ENCODE measurements at places on chromosomes 6 and 20.

GRCh38 chr6:113829696-113830045, 27.5 kb upstream of the MARCKS start:
- DNase-seq = no peak

- DNase-seq = no peak
Observed at GRCh38 chr6:128511506-128511905, 8.9 kb downstream of the PTPRK start.

- DNase-seq = peak; percentile 64
Observed at GRCh38 chr6:36593569-36594028, 563 bp upstream of the SRSF3 start.

DNA sequence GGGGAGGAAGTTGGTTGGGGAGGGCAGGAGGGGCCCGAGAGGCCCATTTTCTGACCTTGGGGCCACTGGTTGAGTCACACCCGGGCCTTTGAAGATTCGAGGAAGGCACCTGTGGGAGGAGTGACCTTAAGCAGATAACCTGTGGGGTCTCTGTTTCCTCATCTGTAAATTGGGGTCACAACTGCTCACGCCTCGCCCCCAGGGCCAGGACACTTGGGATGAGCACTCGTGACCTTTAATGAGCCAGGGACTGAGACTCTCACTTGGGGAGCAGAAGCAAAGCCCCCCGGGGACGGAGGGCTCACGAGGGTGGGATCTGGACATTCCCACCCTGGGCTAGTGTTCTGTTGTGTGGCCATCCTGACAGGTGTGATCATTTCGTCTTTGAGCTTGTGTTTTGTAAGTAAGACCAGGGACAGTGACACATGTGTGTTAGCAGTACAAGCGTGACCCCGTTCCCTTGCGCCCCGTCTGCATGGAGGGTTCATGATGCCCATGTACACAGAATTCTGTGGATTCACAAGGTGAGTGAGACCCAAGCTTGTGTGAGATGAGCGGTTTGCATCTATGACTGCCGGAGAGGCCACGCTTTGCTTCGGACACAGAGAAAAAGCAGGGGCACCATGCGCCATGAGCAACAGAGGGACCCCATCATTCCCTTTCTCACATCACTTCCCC, 79.3 kb upstream of the PMEPA1 start:
- no peak for DNase-seq

- DNase-seq = no peak
Observed at GRCh38 chr6:11212664-11213063, 19.8 kb downstream of the NEDD9 start.

DNA sequence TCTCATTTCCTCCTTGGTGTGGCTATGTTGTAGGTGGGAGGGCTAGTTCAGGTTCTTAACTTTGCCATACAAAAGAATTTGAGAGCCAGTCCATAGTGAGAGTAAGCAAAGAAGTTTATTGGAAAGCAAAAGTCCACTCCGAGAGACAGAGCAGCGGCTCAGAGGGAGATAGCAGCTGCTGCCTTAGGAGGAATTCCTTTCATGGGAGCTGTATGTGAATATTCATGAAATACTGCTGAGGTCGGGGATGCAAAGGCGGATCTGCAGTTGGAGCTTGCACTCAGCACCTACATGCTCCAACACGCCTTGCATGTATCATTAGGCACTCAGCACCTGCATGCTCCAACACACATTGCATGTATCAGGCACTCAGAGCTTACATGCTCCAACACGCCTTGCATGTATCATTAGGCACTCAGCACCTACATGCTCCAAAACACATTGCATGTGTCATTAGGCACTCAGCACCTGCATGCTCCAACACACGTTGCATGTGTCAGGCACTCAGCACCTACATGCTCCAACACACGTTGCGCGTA, 54.9 kb downstream of the CDH4 start:
- DNase-seq = no peak

DNA sequence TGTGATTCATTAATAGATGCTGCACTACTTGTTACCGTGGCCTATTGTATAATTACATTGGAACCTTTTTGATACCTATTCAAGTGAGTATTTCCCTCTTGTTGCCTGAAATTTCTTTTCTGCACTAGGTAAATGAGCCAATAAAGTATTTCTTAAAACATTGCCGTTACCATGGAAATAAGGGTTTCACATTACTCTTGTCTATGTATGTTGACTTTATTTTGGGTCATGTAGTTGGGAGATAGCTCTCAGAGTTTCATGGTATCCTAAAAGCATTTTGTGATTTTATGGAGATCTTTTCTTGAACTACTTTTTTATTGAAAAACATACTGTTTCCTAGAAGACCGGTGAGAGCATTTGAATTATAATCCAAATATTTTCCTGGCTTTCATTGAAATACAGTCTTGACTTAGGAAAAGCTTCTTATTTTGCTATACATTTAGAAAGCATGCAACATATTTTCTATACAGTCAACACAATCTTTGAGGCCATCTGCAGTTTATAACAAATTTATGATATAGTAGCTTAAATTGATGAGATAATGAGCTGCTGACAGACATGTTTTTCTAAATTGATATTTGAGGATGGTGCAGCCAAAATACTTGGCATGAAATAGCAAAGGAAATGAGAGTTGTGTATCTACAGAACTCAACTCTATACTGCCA, 650.4 kb downstream of the RFPL4B start:
- DNase-seq = no peak

DNA sequence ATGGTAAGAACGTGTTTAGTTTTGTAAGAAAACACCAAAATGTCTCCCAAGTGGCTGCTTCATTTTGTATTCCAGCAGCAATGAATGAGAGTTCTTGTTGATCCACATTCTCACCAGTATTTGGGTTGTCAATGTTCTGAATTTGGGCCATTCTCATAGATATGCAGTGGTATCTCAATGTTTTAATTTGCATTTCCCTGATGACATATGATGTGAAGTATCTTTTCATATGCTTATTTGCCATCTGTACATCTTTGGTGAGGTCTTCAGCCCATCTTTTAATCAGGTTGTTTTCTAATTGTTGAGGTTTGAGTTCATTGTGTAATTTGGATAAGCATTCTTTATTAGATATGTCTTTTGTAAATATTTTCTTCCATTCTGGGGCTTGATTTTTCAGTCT, 436.8 kb upstream of the IRAK1BP1 start:
- DNase-seq = no peak

GRCh38 chr6:106212576-106212975, 113.0 kb downstream of the ATG5 start:
- no peak for DNase-seq

Data from activated naive CD4-positive, alpha-beta T cell treated with anti-CD3 and anti-CD28 coated beads, Interleukin-2, amount 10 ng/mL, durations not matched to agents 7 days and 5 days (primary cell).